GM23248 (cell line): ENCODE measurements at places on chromosomes 3 and 15. TPM values are rescaled to one million over a fixed set of nuclear protein-coding genes. Genes with fewer than 3 reads are reported as not detected.

ZBTB47 gene
- 65.4 and 72.8 TPM in 2 replicates for total RNA-seq

LINGO1 gene
- not detected in 2 replicates for total RNA-seq

IL20RB gene
- total RNA-seq, result 97.4 and 107 TPM in 2 replicates

DNA sequence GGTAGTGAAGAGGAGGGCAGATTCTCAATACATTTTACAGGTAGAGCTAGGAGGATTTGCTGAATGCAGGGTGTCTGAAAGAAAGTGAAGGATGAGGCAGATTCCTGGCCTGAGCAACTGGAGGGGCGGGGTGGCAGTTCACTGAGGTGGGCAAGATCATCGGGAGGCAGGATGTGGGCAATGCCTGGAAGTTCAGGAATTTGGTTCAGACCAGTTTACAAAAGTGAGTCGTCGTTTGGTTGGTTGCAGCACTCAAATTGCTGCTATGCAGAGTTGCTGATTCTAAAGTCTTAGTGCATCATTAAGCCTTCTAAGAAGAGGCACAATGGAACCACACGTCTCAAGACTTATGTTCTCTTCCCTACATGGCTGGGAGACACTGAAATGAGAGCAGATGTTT, 134.0 kb downstream of the MFSD1 start:
- DNase-seq, result peak; percentile 33
- H3K36me3 ChIP-seq, result no peaks in the 10 kb centered on the region
- no peak overlapping the region for H3K27ac ChIP-seq
- H3K4me3 ChIP-seq, result no peak overlapping the region
- H3K4me1 ChIP-seq, result no peaks in the 10 kb centered on the region

DNA sequence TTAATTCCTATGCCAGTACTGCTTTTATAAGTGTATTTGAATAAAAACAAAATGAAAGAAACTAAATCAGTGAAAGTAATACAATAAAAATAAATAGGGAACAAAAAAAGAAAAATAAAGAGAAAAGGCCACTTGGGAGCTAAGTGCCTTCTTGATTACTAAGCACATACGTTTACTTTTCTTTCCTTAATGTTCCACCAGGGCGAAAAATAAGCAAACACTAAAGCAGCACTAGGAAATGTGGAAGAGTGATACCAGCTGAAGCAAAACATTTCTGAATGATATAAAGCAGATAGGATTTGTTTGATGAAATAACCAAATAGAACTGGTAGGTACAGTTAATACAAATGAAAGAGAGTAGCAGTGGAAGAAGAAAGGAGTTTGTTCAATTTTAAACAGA, 132.8 kb upstream of the ZPLD1 start:
- no peak for DNase-seq
- H3K27ac ChIP-seq, result no peak overlapping the region
- no peaks in the 10 kb centered on the region for H3K36me3 ChIP-seq

DNA sequence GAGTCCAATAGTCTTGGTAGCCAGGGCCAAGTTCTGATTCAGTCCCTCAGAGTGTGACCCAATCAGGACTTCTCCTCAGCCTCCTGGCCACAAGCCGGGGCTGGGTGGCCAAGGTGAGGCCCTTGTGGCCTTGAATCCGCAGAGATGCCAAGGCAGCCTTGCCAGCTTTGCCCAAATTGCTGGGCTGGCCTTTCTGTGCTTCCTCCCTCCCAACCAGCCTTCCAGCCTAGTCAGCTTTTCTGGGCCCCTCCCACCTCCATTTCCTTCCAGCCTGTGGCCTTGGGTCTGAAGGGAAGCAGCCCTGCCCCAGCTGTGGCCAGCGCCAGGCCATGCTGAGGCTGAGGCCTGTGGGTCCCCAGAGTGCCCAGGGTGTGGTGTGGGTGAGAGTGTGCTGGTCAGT, 34.3 kb upstream of the ANKDD1A start:
- no peak overlapping the region for H3K27ac ChIP-seq
- no peak overlapping the region for H3K4me3 ChIP-seq
- no peaks in the 10 kb centered on the region for H3K27me3 ChIP-seq
- DNase-seq, result no peak

DNA sequence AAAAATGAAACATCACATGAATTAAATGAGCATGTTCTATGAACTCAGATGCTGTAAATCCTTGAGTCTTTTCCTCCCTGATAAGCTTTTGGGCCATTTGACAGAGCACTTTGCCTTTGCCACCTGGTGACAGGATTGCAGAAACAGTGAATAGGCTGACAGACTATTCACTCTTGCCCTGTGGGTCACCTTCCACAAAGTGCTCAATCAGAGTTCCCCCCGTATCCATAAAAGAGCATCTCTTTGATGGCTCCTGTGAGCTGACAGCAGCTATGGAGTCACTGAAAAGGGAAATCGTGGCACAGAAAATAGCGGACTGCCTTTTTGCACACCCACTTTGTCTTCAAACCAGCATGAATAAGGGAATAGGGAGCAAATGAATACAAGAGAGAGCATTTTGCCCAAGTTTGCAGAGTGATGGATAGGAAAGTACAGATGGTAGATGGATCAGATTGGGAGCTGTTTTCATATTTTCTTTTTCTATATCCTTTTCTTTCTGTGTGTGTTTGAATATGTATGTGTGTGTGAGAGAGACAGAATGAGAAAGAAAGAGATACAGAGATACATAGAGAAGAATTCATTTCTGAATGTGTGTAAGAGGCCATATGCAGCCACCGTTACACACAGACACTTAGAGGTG, 37.8 kb upstream of the GOLM2 start:
- no peaks in the 10 kb centered on the region for H3K4me1 ChIP-seq
- no peak overlapping the region for H3K4me3 ChIP-seq
- no peaks in the 10 kb centered on the region for H3K36me3 ChIP-seq
- H3K27ac ChIP-seq, result no peak overlapping the region
- peaks cover 5% of the 10 kb centered on the region; the same call in 1 of the 2 replicates for H3K27me3 ChIP-seq
- no peak for DNase-seq

GRCh38 chr3:177426878-177427495, 229.7 kb upstream of the TBL1XR1 start:
- no peaks in the 10 kb centered on the region for H3K27me3 ChIP-seq

DNA sequence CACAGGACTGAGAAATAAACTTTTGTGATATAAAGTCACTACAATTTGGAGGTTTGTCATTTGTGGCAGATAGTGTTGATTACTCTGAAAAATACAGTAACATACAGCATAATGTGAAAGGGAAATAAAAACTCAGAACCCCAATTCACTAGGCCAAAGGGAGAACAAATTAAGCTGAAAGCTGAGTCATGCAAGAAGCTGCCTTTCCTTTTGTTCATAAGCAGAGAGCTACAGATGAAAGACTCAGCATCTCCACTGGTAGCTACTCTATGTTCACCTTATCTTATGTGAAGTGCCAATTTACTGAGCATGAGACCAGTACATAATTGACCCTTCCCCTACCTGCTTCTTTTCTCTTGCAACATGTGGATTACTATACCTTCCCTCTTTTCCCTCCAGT, 19.3 kb upstream of the SLTM start:
- H3K4me1 ChIP-seq, result peaks cover 21% of the 10 kb centered on the region
- H3K4me3 ChIP-seq, result no peak overlapping the region
- peak; percentile 58 for DNase-seq
- no peaks in the 10 kb centered on the region for H3K27me3 ChIP-seq
